ENCODE measurements at places on chromosomes 5 and 9.
A peak's percentile ranks its signal among the peaks of the same experiment; 100 is the strongest.

DNA sequence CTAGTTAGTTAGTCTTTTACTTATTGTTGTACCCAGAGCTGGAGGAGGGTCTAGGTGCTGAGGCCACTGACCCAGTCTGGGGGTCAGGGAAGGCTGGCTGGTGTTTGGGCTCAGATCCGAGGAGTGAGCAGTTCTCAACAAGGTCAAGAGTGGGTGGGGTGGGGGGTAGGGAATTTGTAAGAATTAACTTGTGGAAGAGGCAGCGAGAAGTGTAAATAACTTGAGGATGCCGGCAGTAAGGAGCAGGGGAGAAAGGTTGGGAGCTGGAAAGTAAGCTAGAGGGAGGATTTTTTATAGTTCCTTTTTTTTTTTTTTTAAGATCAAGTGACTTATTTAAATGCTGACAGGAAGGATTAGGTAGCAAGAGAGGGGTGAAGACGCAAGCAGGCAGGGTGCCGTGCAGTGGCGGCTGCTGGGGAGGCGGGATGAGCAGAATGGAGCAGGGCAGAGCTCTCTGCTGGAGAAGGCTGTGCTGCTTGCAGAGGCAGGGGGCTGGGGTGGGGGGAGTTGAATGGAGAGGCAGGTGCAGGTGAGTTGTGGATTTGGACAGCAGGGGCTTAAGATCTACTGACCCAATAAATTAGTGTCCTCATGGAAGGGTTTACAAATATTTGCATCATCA, 35.3 kb upstream of the SMIM32 start:
- no peak for DNase-seq

- no peak for DNase-seq
Observed at GRCh38 chr5:52995095-52995494, 5.9 kb downstream of the ITGA2 start.

DNA sequence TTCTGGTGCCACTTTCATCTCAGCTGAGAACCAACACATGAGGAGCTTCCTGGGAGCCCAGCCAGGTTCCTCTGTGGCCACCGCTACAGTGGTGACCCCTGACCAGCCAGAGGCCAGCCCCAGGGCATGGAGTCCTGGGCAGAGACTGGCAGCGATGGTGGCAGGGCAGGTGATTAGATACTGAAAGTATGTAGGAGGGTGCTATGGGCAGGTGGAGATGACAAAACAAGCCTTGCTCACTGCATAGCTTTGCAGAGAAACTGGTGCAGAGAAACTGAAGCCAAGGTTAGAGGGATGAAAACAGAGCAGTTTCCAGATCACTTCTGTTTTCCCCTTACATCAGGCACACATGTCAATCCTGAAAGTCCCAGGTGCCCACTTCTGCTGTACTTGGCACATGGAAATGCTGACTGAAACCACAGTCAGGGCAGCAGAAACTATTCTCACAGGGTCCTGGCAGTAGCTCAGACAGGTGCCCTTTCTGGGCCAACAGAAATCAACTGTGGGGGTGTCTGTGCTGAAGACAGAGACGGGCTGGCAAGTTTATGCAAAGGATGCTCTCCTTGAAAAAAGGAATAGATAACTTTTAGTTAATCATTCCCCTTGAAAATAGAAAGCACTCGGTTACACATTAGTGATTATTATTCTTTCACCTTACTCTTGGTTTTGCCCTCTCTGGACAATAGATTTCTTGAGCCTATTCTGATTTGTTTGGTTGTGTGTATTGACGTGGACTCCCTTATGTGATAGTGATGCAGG, 90.3 kb downstream of the ANKRD55 start:
- DNase-seq: no peak

- DNase-seq: no peak
Observed at GRCh38 chr9:99001892-99002291, 58.2 kb downstream of the COL15A1 start.

GRCh38 chr5:19987612-19988361, at the start of gene CDH18:
Gene CDH18, minus strand, starts transcription at chr5:19988200. Its CDS starts 149,214 bp downstream, at chr5:19838986.
- no peak for DNase-seq

DNA sequence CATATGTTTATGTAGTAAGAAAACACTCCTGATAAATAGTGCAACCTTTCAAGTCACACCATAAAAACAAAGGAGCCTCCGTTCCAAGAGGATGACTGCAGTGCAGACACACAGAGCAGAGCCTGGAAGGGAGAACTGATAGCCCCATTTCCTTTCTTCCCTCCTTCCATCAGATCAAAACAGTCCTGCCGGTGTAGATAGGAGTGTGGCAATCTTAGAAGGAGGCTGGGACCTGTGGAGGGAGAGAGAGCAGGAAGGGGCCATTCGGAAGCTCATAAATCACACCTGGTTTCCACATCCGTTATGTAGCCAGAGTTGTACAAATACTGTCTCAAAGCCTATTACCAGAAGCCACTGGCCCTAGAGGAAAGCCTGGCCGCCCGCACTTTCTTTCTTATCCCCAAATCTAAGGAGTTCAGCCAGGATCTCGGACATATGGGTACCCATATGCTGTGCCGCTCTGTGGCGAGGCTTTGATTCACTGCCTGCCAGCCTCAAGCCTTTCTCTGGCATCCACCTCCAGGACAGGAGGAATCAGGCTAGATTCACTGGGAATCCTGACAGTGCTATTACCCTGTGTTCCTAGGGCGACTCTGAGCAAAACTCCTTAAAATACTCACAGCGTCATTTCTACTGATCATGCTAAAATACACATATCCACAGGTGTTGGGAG, 26.9 kb downstream of the DAP start:
- DNase-seq: no peak

DNA sequence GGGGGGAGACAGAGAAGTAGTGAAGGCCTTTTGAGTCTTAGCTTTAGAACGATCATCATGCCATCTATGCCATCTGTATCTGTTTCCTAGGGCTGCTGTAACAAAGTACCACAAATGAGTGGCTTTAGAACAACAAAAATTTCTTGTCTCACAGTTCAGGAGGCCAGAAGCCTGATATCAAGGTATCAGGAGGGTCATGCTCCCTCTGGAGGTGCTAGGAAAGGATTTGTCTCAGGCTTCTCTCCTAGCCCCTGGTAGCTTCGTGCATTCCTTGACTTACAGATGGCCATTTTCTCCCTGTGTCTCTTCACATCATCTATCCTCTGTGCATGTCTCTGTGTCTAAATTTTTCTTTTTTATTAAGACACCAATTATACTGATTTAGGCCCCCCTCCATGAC, 5.2 kb downstream of the CARD6 start:
- no peak for DNase-seq

- no peak for DNase-seq
Observed at GRCh38 chr9:117704597-117704996, 394 bp downstream of the TLR4 start.

DNA sequence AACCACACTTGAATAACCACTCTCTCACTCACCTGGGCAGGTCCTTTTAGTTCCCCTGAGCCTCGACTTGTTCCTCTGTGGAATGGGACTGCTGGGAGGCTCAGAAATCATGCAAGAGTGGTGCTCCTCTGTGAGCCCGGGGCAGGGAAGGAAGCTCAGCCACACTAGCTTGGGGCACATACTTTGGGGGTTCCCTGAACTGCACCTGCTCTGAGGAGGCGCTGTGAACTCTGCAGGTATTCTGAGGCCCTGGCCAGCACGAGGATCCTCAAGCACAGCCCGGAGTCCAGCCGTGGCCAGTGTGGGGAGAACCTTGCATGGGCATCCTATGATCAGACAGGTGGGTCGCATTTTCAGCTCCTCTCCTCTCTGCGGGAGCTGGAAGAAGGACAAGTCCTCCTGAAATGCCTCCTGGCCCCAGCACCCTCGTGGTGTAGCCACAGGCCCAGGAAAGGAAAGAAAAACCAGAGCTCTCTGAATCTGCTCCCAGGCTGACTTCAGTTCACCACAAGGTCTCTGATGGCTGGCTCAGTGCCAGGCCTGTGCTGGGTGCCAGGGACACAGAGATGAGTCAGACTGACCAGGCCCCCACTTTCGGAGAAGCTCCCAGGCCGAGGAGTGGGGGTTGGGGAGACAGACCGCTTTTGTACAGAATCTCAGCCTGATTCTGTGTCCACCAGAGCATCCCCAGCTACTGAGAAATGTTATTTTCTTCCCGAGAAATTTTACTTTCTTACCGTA, 11.9 kb downstream of the GLIPR2 start:
- peak; percentile 72 for DNase-seq

DNA sequence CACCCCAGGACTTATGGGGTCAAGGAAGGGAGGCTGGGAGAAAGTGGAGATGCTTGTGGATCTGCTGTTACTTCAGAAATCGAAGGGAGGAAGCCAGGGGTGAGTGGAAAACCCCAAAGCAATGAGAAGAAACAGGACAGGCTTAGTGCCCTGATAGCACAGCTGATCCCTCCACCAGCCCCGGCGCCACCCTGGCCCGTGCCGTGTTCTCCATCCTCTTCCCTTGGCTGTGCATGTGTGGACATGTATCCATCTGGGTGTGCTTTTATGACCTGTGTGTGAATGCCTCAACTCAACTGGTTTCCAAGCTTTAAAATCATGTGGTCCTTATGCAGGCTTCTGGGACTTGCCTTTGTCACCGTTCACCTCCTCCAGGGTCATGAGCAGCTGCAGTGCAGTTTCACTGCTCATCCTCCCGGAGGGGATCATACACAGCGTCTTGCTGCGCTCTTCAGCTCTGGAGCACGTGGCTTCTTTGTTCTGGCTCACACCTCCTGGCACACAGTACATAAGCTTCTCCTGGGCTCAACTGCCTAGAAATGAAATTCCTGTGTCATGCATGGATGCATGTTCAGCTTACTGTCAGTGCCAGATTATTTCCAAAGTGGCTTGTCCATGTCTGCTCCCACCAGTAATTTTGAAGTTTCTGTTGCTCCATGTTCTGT, 58.2 kb downstream of the IPPK start:
- no peak for DNase-seq

GRCh38 chr9:2704504-2704903, 12.8 kb upstream of the KCNV2 start:
- DNase-seq: no peak

- no peak for DNase-seq
Observed at GRCh38 chr9:16434526-16434925, 435.9 kb downstream of the BNC2 start.

GRCh38 chr9:81460693-81461092, 228.7 kb downstream of the TLE1 start:
- no peak for DNase-seq

DNA sequence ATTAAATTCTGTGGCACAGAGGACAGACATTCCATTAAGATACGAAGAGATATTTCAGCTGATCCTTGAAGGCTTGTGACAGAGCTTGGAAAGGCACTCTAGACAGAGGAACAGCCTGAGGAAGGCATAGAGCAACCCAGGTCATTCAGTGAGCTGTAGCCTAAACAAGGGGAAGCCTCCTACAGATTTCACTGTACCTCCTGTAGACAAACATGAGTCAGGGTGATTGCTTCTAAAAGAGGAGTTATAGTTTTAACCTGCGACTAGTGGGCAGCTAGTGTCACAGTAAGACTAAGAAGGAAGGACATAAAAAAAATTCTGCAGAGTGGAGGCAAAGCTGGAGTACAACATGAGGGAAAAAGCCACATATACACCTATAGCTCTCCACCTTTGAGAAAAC, 43.5 kb upstream of the ANKDD1B start:
- DNase-seq: no peak

Measured in effector memory CD8-positive, alpha-beta T cell (primary cell).